ENCODE measurements at places on chromosomes 16 and 17.

- no peak for DNase-seq
Measured at GRCh38 chr16:73735018-73735417, 561.6 kb upstream of the PSMD7 start.

DNA sequence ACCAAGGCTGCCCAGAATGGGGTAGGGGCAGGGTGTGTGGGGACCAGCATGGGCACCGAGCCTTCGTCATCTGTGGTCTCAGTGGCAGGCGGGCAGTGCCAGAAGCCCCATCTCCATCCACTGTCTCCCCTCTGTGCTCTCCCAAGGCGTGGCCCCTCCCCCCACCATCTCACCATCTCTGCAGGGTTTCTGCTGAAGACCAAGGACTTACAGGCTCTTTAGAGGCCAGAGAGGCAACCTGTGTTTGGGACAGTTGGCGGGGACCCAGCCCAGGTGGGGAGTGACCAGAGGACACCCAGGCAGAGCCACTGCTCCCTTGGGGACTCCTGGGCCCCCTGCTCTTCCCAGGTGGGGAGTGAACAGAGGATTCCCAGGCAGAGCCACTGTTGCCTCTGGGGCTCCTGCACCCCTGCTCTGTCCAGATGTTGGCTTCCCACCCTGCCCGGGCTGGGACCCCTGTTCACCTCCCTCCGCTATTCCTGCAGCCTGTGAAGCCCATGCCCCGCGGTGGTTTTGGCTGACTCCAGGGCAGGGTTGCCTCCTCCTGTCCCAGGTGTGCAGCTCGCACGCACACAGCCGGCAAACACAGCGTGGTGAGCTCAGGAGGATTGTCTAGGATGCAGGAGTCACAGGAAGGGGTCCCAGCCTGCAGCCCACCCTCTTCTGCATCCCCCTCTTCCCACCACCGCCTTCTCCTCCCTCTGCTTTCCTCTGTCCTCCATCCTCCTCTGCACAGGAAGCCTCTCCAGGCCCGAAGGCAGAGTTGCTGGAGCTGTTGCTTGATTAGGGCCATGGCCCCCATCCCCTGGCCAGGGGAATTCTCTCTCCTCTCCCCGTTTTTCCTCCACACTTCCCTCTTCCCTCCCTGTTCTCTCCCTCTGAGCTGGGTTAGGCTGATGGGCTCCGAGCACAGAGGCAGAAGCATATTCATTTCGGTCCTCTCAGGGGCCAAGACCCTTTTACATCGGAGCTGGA is 45.0 kb downstream of the SLC7A5 start:
- no peak for DNase-seq

DNA sequence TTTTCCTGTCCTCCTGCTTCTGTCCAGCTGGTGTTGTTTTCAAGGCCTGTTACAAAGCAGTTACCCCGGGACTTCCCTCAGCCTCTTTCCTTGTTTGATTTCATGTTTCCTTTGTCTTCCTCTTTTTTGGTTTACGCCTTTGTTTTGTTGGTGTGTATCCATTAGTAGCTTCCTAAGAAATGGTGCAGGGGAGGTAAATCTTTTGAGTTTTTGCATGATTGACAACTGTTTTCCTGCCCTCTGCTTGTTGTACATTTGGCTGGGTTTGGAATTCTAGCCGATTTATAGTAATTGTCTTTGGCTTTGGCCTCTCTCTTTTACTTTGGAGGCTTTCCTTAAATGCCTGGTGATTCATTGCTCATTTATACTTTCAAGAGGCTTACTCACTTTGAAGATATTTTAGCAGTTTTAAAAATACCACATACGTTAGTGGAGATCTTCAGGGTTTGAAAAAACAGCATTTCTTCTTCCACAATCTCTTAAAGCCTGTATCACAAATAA is 32.8 kb downstream of the DNAH2 start:
- DNase-seq, result no peak

- no peak for DNase-seq
Measured at GRCh38 chr16:4249530-4250308, 7.8 kb upstream of the SRL start.

DNA sequence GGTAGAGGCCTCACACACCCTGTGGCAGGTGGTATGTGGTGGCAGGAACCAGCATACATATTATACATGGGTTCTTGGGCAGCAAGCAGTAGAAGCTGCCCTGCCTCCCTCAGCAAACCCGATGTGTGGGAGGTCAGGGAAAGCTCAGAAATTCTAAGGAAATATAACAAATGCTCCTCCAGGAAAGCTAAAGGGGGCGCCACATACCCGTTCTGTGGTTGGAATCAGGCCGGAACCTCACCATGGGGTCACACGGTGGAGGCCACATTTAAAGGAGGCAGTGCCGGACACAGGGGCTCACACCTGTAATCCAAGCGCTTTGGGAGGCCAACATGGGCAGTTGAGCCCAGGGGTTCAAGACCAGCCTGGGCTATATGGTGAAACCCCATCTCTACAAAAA is 12.4 kb upstream of the KATNB1 start:
- no peak for DNase-seq

DNA sequence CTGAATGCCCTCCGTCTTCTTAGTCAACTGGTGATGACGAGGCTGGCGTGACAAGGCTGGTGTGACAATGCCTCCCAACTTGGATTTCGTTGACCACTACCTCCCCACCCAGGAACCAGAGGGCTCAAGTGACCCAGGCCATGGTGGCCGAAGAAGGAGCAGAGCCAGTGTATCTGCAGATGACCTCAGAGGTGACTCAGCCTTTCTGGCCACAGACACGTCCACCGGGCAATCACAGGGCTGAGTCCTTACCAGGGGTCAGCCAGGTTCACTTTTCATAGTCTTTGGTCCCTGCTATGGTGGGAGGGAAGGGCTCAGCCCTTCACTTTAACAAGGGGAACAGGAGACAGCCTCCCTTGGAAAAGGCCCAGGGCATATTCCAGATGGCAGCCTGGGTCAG is 116.3 kb downstream of the MAF start:
- no peak for DNase-seq

- no peak for DNase-seq
Measured at GRCh38 chr17:17509601-17510425, 13.6 kb upstream of the RASD1 start.

DNA sequence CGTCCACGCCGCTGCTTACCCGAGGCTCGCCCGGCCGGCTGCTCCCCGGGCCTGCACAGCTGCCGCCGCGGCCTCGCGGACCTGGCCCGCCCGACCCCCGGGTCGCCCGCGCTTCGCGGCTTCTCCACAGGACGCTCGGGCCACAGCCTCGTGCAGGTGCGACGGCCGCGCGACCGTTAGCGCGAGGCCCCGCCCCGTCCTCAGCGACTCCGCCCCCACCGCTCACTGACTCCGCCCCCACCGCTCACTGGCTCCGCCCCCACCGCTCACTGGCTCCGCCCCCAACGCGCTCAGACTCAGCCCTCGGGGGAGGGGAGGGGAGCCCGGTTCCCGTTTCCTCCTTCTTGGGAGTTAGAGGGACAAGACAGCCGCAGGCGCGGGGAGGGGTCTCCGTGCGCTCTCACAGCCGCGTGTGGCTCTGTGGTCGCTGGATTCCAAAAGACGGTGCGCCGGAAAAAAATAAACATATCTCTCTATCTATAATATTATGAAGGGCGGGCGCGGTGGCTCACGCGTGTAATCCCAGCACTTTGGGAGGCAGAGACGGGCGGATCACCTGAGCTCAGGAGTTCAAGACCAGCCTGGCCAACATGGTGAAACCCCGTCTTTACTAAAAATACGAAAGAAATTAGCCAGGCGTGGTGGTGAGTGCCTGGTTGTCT is at the start of gene MEIOB:
TSS of gene MEIOB (minus strand) at position 191 of the 662 bp plus-strand sequence. CDS start 3,989 bp downstream, outside the sequence.
- DNase-seq, result peak; percentile 5

GRCh38 chr17:18261146-18261515 is 669 bp downstream of the MIEF2 start:
- DNase-seq, result no peak

- DNase-seq, result no peak
Measured at GRCh38 chr17:42389135-42389417, 834 bp upstream of the STAT3 start.

DNA sequence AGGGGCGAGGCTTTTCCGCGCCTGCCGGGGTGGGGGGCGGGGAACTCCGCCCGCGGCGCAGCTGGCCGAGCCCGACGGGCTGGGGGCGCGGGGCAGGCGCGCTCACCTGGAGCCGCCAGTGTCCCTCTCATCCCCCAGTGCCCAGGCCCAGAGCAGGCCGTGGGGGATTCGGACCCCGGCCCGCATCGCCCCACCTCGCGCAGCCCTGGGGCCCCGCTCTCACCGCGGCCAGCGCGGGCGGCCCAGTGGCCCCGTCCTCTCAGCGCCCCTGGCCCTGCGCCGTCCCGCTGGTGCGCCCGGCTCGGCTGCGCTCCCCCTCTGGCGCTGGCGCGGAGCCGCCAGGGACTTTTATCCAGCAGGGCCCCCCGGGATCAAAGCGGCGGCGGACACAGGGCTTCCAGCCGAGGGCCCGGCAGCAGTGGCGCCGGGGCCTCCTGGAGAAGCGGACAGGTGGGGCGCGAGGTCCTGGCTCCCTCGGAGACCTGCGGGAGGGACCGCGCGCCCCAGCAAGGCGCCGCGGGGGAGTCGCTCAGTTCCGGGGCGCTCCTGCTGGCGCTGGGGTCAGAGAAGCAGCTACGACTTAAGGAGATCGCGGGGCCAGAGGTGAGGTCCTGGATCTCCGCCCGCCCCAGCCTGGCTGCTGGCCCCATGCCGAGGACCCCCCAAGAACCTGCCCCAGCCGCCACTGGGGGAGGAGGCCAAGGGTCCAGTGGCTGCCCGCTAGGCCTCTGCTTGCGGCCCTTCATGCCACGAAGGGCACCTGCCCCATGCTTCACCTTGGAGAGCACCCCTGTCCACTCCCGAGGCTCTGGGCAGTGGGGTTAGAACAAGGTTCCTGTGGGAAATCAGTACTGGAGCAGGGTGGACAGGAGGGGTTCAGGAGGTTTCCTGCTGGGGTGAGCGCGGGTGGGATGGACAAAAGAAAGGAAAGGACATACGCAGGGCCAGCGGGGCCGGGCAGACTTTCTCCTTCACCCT is 823 bp upstream of the NOTUM start:
- no peak for DNase-seq

GRCh38 chr17:360092-360750 is 7.6 kb upstream of the RPH3AL start:
- DNase-seq, result no peak

DNA sequence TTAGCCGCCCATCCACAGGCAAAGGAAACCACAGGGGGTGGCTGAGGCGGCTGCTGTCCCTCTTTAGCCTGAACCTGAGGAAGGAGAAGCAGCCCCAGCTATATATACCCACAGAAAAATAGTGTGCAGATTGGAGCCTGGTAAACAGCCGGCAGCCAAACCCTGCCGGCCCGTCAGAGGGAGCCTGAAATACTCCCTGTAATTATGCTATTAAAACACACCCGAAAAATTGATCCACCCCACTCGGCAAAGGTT is 6.8 kb downstream of the PIEZO1 start:
- DNase-seq, result no peak

GRCh38 chr17:41437254-41437653 is 3.5 kb downstream of the KRT38 start:
- DNase-seq, result no peak

DNA sequence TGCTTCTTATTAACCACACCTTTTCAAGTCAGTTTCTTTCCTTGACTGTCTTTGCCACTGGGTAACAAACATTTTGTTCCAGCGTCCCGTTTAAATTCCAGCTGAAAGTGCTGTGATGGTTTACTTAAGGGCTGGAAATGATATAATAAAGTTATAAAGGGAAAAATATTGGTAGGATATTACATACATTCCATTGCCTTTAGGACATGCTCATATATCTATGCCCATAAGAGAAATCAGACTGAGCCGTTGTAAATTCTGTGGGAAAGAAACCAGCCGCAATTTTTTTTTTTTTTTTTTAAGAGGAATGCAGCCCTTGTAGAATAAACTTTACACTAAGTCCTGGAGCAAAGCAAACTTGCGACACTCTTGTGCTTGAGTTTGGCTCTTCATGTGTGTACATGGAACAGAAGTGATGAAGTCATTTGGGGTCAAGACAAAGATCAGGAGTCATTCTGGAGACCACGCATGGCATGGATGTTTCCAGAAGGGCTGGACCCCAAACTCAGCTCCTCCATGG is 210.9 kb downstream of the XYLT1 start:
- DNase-seq, result no peak

- DNase-seq, result no peak
Measured at GRCh38 chr17:15384142-15384787, 42.9 kb upstream of the TEKT3 start.

DNA sequence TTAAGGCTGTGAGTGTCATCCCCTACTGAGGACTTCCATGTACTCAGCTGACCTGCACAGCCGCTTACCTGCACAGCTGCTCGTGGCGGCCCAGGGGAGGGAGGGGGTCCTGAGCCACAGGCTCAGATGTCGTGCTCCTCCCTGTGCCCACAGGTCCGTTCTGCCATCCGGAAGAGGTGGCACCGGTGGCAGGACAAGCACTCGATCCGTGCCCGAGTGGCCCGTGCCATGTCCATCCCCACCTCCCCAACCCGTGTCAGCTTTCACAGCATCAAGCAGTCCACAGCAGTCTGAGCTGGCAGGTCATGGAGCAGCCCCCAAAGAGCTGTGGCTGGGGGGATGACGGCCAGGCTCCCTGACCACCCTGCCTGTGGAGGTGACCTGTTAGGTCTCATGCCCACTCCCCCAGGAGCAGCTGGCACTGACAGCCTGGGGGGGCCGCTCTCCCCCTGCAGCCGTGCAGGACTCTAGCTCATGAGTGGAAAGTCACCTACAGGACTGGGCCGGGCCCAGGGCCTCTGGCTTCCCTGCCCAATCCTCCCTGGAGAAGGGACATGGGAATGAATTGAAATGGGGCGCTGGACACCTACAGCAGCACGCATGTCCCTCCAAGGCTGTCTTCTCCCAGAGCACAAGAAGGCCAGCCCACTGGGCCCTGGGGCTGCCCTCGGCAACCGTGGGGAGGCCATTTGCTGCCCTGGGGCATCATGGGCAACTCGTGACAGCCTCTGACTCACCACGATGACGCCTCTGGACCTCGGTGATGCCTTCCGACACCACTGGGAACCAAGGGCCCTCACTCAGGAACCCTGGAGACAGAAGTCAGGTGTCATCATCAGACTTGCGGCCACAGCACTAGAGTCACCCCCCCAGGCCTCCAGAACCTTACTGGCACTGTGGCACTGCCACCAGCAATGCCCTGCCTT is 9.9 kb upstream of the SPPL2C start:
- DNase-seq, result no peak

DNA sequence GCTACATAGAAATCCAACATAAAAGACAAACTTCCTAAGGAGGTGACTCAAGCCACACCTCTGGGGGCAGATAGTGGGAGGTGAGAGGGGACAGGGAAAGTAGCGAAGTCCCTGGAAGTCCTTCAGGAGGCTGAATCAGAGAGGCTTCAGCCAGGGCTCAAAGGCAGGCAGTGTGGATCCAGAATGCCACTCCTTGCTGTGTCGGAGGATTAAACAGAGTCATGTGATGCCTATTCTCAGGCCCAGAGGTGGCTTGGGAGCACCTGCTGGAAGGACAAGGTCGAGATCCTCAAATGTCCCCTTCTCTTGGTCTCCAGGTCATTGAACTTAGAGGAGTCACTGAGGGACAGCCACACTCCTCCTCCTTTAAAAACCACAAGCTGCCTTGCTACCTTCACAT is 391.1 kb downstream of the SOX9 start:
- no peak for DNase-seq

Measured in activated T-helper 1 cell treated with Interleukin-2 at 50 U/mL for 16 hours (primary cell).